ENCODE measurements at places on chromosomes 2 and 18.
A peak's percentile ranks its signal among the peaks of the same experiment; 100 is the strongest.

- peak; percentile 71 for DNase-seq
Observed at GRCh38 chr2:40716879-40717278, 265.0 kb upstream of the SLC8A1 start.

- DNase-seq = no peak
Observed at GRCh38 chr2:11863103-11863502, 116.7 kb downstream of the LPIN1 start.

- DNase-seq = no peak
Observed at GRCh38 chr2:206276169-206276942, 1.9 kb downstream of the ZDBF2 start.

GRCh38 chr2:189013031-189013430, 38.9 kb downstream of the COL3A1 start:
- DNase-seq = no peak

- no peak for DNase-seq
Observed at GRCh38 chr2:199704358-199705238, 146.4 kb downstream of the FTCDNL1 start.

DNA sequence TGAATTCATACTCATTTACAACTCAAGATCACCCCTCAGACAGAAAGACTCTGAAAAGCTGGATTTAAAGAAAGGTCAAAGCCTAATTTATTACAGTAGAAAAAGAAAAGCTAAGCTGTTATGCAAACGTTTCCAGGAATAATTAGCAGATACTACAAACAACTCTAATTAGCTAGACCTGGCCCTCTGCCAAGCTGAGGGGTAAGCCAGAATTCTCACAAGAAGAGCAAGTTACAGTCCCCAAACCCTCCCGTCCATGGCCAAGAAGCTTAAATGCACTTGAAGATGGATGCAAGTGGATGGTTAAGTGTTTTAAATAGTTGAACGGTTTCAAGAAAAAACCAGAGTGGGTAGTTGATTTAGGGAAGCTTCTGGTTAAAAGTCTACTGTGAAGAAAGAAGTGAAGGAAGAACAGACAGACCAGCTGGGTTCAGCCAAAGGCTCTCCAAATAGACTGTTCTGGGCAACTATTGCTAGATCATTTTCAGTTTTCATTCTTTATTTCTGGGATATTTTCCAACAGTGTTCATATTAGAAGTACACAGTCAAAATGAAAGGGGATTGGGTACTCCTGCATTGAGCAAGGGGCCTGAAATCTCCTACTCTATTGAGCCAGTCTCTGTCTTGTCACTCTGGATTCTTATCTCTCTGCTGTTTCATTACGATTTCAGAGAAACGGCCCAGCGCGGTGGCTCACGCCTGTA, 4.8 kb downstream of the LMAN2L start:
- no peak for DNase-seq

- no peak for DNase-seq
Observed at GRCh38 chr18:48632676-48633257, 93.9 kb downstream of the CTIF start.

- peak; percentile 57 for DNase-seq
Observed at GRCh38 chr2:64586883-64587481, 62.9 kb downstream of the AFTPH start.

- DNase-seq = no peak
Observed at GRCh38 chr2:215790523-215791421, 222.6 kb downstream of the MREG start.

Data from astrocyte of the spinal cord (primary cell).